ENCODE measurements at places on chromosomes 11 and 22. TPM values are rescaled to one million over a fixed set of nuclear protein-coding genes. Genes with fewer than 3 reads are reported as not detected.

GRCh38 chr11:1279674-1280055 is 29.8 kb downstream of the TOLLIP start:
- H3K27me3 ChIP-seq = no peaks in the 10 kb centered on the region
- DNase-seq = no peak
- no peak overlapping the region for H3K27ac ChIP-seq
- H3K4me3 ChIP-seq = no peak overlapping the region
- H3K36me3 ChIP-seq = peaks cover 25% of the 10 kb centered on the region

GRCh38 chr11:18720808-18721560 is 5.0 kb downstream of the IGSF22 start:
- no peaks in the 10 kb centered on the region for H3K36me3 ChIP-seq
- peak overlapping the region; percentile 91 for H3K4me3 ChIP-seq
- H3K4me1 ChIP-seq = peaks cover 3% of the 10 kb centered on the region

DNA sequence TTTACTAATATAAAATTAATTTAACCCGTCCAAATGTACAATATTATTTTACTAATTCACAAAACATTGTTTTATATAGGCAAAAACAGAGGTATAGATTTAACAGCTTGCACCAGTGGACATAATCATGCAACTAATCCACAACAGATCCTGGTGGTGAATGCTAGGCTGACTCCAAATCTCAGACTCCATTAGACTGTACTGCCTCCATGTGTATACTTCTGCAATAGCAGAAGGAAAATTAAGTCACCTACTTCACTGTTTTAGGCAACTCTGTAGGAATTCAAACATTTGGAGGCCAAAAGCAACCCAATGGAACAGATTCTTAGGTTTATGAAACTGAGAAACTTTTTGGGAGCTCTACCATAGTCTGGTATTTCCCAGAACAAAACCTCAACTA is 30.0 kb upstream of the RAB39A start:
- H3K27me3 ChIP-seq = no peaks in the 10 kb centered on the region

DNA sequence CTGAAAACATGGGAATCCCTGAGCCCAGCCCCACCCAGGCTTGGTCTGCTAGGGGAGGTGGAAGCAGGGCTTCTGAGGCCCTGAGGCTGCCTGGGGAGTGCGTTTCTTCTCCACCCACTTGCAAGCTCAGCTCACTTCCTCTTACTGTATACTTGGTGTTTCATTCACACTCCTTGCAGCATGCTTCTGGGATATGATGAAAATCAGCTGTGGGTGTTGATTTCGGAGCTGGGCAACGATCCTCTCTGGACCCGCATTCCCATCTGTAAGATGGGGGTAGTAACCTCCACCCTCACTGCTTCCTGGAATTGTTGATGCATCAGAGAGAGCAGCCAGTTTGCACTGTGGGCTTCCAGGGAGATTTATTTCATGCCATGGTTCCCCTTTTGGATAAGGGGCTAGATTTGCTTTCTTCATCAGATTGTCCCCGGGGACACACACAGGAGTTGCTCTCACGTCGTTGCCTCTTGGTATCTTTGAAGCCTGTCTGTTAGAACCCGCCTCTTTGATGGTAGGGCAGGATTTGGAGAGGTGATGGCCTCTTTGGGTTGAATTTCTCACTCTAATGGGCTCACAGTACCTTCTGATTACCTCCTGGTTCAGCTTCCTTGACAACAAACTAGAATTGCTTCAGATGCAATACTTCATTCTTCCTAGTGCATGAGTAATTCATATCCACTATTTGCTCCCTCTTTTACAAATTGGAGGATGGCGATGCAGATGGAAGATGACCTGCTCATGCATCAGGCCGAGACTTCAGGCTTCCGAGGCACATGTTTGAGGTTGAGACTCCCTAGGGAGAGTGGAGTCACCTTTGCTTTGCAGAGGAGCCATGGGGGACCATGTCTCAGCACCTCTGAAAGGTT is 40.4 kb downstream of the BCR start:
- peaks cover 25% of the 10 kb centered on the region for H3K4me1 ChIP-seq
- no peaks in the 10 kb centered on the region for H3K27me3 ChIP-seq
- DNase-seq = no peak
- H3K4me3 ChIP-seq = no peak overlapping the region
- no peak overlapping the region for H3K27ac ChIP-seq
- H3K36me3 ChIP-seq = no peaks in the 10 kb centered on the region

- H3K36me3 ChIP-seq = no peaks in the 10 kb centered on the region
- no peaks in the 10 kb centered on the region for H3K27me3 ChIP-seq
- no peak overlapping the region for H3K4me3 ChIP-seq
- no peak overlapping the region for H3K27ac ChIP-seq
Measured at GRCh38 chr22:25081409-25081824, 118.2 kb upstream of the CRYBB3 start.

DNA sequence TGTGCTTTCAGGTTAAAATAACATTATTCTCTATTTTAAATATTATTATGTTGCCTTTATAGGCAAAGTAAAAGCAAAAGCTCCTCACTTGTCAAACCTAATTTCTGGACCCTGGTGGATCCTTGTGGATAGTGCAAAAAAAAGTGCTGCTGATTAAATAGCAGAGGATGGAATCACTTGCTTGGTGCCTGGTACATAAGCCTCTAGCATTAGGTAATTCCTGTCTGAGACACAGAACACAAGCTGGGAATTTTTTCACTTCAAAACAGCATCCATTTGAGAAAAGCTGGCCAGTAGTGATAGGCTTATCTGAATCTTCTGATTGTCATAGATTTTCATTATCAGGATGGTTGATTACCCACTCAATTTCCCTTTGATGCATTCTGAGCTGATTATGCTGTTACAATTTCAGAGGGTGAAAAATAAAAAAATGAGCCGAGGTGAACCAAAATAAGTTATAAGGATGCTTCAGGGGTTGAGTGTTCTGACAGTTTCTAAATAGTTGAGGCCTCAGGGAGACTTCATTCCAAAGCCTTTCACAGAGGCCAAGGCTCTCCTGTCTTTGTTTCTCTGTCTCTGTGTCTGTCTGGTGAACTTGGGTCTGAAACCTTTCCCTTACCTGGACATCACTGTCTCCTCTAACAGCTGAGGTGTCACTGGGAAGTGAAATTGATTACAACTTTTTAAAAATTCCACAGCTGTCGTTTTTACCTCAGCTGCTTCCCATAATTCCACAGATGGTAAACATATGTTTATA is 242.9 kb downstream of the NELL1 start:
- H3K36me3 ChIP-seq = 0 out of 3 replicates have a peak, but pooled peaks cover 2% of the 10 kb centered on the region
- H3K27ac ChIP-seq = no peak overlapping the region
- no peaks in the 10 kb centered on the region for H3K27me3 ChIP-seq
- H3K4me1 ChIP-seq = peaks cover 2% of the 10 kb centered on the region

- DNase-seq = no peak
- no peak overlapping the region for H3K4me3 ChIP-seq
- no peak overlapping the region for H3K27ac ChIP-seq
- no peaks in the 10 kb centered on the region for H3K36me3 ChIP-seq
- H3K27me3 ChIP-seq = peaks cover 23% of the 10 kb centered on the region
Measured at GRCh38 chr11:6653097-6653496, 2.5 kb downstream of the DCHS1 start.

GRCh38 chr22:44932493-44932892 is 77.3 kb downstream of the PHF21B start:
- DNase-seq = no peak
- no peak overlapping the region for H3K4me3 ChIP-seq
- H3K4me1 ChIP-seq = no peaks in the 10 kb centered on the region
- H3K27me3 ChIP-seq = no peaks in the 10 kb centered on the region
- H3K36me3 ChIP-seq = peaks cover 10% of the 10 kb centered on the region

- no peak for DNase-seq
- H3K4me1 ChIP-seq = no peaks in the 10 kb centered on the region
- H3K27me3 ChIP-seq = no peaks in the 10 kb centered on the region
- no peaks in the 10 kb centered on the region for H3K36me3 ChIP-seq
- no peak overlapping the region for H3K4me3 ChIP-seq
Measured at GRCh38 chr11:84014539-84014938, 728.4 kb upstream of the CCDC90B start.

DNA sequence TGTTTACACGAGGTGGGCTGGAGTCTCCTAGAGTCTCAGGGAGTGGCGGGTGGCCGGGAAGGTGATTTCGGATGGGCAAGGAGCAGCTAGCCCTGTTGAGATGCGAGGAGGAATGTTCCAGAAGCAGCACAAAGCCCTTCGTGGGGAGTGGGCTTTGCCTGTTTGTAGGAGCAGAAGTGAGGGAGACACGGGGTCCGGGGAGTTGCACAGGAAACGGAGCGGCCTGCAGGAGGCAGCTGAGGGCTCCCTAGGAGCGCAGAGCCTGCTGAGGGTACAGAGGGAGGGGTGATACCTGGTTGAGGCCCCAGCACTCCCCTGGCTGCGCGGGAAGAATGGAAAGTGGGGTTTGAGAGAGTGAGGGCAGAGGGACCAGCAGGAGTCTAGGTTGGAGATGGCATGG is 847.2 kb downstream of the TBC1D22A start:
- no peaks in the 10 kb centered on the region for H3K36me3 ChIP-seq
- H3K27ac ChIP-seq = no peak overlapping the region
- H3K27me3 ChIP-seq = no peaks in the 10 kb centered on the region
- DNase-seq = no peak

- peak; percentile 71 for DNase-seq
- H3K27ac ChIP-seq = no peak within 1 kb of the TSS
- peaks cover 9% of the 10 kb centered on the region for H3K36me3 ChIP-seq
- no peaks in the 10 kb centered on the region for H3K27me3 ChIP-seq
- H3K4me1 ChIP-seq = no peaks in the 10 kb centered on the region
Measured at GRCh38 chr11:17388609-17389210, at the start of gene KCNJ11. Gene KCNJ11 (minus strand): TSS chr11:17388659. CDS start chr11:17388091, 568 bp downstream.

DNA sequence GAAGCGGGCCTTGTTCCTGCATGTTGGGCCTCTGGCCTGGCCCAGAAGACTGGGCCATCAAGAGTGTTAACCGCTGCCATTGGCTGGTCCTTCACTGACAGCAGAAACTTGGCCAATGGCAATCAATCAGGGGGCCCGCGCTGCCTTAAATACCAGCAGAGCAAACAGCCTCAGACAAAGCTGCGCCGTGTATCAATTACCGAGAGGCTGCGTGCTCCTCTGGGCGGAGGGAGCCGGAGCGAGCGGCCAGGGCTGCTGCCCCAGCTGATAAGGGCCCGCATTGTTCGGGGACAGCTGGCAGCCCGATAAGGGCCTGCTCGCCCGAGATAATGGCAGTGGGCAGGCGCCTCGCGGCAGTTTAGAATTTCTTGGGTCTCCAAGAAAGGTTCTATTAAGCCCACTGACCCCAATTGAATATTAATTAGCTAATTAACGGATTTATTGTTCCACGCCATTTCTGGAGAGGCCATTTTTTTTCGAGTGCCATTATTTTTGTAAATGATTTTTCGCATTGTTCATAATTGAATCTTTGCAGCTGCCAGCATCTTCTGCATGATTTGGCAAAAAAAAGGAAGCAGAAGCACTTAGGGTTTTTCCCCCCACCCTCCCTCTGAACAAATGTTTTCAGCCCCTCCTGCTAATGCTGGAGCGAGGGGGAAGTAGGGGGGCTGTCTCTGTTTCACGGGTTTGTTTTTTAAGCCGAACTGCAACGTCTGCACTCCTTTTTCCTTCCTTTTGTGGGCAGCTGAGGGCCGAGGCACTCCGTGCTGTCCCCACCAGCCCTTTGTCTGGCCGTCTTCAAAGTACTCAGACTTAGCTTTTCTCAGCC is 37.6 kb upstream of the RIC3 start:
- H3K4me3 ChIP-seq = no peak overlapping the region
- DNase-seq = peak; percentile 77
- H3K36me3 ChIP-seq = no peaks in the 10 kb centered on the region
- no peaks in the 10 kb centered on the region for H3K27me3 ChIP-seq
- H3K4me1 ChIP-seq = no peaks in the 10 kb centered on the region

DNA sequence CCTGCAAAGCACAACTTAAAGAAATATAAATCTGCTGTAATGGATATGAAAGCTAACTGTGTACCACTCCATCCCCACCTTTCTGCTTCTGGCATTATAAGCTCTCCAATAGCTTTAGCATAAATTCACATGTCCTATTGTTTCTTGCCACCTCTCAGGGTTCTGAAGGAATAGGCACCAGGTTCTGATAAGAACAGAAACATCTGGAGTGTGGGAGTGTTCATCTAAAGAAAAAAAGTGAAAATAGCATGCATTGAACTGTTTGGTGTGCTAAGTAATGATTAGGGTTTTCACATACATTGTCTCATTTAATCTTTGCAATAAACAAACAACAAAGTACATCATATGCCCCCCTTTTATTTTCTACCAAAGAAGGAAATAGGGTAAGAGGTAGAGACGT is 72.3 kb downstream of the FAM76B start:
- no peak overlapping the region for H3K27ac ChIP-seq
- H3K36me3 ChIP-seq = no peaks in the 10 kb centered on the region
- no peaks in the 10 kb centered on the region for H3K4me1 ChIP-seq
- H3K27me3 ChIP-seq = no peaks in the 10 kb centered on the region
- H3K4me3 ChIP-seq = no peak overlapping the region
- DNase-seq = no peak

- H3K36me3 ChIP-seq = no peaks in the 10 kb centered on the region
- H3K27ac ChIP-seq = no peak overlapping the region
- no peak for DNase-seq
- H3K4me3 ChIP-seq = no peak overlapping the region
Measured at GRCh38 chr22:26127556-26127955, 41.7 kb upstream of the SEZ6L start.

DNA sequence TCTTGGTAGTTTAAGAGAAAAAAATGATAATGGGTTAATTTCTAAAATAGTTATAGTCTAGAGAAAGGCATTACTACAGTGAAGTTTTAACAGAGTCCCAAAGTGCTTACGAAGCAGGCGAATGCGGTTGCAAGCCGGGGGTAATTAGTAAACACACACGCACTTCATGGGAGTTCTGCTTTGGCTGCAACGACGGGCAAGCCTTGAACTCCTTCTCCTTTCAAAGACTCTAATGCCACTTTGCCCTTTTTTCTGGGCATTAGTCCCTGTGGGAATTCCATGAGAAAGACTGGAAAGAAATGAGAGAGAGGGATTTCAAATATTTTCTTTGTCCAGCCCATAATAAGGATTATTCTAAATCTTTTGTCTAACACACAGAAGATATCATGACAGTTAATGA is 66.1 kb downstream of the TENM4 start:
- no peak for DNase-seq
- H3K27ac ChIP-seq = no peak overlapping the region
- H3K27me3 ChIP-seq = no peaks in the 10 kb centered on the region
- H3K4me1 ChIP-seq = peaks cover 8% of the 10 kb centered on the region
- H3K36me3 ChIP-seq = peaks cover 3% of the 10 kb centered on the region

- no peak for DNase-seq
- no peaks in the 10 kb centered on the region for H3K4me1 ChIP-seq
- H3K4me3 ChIP-seq = no peak overlapping the region
- H3K36me3 ChIP-seq = peaks cover 59% of the 10 kb centered on the region
- no peaks in the 10 kb centered on the region for H3K27me3 ChIP-seq
Measured at GRCh38 chr22:19361501-19362103, 69.9 kb downstream of the HIRA start.

Gene RIC3
- total RNA-seq = 23.7 TPM

Gene SC5D
- 92.0 TPM for total RNA-seq

Gene PARVG
- total RNA-seq = 1.3 TPM

Gene FAT3
- total RNA-seq = 19.1 TPM
